Stimulated activated CD4-positive, alpha-beta T cell treated with anti-CD3 and anti-CD28 coated beads, Interleukin-2, amount 100 ng/mL, for 24 hours (primary cell): ENCODE measurements at places on chromosomes 13 and 19.
A peak's percentile ranks its signal among the peaks of the same experiment; 100 is the strongest.

DNA sequence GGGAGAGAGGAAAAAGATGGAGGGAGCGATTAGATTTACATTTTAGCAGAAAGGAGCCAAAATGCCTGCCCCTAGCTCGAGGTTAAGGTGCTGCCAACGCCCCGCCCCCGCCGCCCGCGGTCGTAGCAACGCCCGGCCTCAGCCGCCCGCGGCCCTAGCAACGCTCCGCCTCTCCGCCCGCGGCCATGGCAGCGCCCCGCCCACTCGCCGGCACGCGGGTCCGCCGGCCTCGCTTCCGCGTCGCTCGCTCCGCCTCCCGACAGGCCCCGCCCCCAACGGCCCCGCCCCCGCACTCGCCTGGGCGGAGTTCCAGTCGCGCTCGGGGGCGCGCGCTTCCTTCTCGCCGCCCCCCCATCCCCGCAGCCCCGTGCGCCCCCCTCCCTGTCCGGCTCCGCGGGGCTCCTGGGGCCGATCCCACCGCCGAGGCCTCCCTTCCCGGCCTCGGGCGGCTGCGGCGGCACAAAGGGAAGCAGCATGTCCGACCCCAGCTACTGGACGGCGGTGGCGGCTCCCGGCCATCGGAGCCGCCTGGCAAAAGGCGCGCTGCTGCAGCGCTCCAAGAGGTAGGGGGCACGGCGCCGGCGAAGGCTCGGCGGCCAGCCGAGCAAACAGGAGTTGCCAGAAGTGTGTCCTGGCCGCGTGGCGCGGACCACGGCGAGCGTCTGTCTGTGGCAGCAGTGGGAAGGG is 20.3 kb downstream of the MAST3 start:
- DNase-seq: peak; percentile 93

GRCh38 chr13:32022311-32022710 is 9.3 kb upstream of the FRY start:
- DNase-seq: no peak

- DNase-seq: no peak
Measured at GRCh38 chr13:59790626-59791025, 373.1 kb downstream of the DIAPH3 start.

- DNase-seq: no peak
Measured at GRCh38 chr13:44104197-44104490, 224.4 kb downstream of the LACC1 start.

DNA sequence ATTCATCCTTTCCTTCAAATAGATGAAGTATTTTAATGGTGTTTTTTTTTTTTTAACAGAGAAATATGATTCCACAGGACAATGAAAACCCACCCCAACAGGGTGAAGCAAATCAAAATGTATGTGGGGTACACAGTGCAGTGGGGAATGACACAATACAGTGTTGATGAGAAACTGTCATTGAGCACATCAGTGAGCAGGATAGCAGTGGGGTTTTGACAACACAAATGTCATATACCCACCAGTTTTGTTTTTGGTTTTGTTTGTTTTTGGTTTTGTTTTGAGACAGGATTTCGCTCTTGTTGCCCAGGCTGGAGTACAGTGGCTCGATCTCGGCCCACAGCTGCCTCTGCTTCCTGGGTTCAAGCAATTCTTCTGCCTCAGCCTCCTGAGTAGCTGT is 29.2 kb downstream of the ZNF844 start:
- DNase-seq: no peak

- DNase-seq: no peak
Measured at GRCh38 chr13:25214491-25215252, 42.6 kb upstream of the AMER2 start.

DNA sequence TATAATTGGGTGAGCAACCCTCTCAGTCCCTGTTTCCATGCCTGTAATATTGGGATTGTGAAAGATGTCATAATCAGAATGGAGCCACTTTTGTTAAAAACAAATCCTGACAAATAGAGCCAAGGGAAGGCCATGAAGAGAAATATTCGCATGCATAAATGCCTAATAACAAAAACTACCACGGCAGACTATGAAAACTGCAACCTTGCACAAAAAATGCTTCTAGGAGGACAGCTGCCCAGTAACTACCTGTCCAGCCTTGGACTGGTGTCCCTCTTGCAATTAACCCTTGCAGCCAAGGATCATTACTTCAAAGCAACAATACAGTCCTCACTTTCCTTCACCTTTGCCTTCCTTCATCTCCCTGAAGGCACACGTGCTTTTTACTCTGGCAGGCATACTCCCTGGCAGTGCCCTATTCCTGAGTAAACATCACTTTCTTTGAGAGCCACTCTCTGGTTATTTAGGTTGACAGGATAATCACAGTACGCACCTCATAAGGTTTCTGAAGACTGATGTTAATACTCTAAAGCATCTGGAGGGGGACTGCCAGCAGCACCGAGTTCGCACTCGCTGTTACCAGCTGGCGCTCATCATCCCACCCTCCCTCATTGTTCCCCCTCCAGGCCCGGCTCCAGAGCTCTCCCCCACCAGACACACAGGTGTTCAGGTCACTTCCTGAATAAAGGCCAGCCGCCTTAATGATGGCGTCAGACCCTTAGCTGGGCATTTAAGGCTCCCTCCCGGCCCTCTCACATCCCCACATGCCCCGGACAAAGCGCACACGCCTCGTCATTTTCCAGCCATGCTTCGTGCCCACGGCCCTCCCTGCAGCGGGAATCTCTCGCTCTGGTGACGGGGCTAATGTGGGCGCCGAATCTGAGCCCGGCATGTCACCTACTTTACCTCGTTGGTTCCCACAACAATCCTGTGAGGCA is 57.3 kb downstream of the CDADC1 start:
- DNase-seq: no peak

GRCh38 chr19:52190487-52191293 is 838 bp downstream of the PPP2R1A start:
- no peak for DNase-seq

DNA sequence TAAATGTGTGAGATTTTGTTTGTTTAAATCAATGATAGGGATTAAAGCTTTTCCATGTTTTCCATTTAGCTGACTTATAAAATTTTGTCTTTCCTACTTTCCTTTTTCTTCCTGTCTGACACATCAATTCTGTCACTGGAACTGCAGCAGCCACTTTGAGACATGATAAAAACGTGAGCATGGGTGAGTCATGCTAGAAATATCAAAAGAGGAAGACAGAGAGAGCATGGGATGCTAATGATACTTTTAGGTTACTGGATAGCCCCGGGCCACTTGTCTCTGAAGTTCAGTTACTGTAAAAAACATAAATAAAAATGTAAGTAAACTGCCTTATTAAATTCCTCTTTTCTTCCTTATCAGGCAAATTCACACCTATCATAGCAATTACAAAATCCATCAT is 1332.0 kb upstream of the PCDH20 start:
- DNase-seq: no peak

GRCh38 chr13:110269509-110270185 is 37.3 kb downstream of the COL4A1 start:
- no peak for DNase-seq

DNA sequence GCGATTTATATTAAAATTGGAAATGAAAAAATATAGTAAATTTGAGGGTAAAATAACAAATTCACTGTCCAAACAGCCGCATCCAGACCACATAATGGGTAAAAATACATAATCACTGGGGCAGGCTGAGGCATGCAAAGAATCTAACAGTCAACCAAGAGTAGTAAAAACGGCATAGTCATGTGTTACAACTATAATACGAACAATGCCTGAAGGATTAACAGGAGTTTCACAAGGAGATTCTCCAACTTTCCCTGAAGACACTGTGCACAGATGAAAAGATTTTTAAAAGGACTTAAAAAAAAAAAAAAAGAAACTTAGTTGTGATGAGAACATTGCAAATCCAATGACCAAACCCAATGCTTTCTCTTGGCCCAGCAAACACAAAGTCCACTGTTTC is 20.4 kb upstream of the ATXN8OS start:
- no peak for DNase-seq

GRCh38 chr13:58343076-58343475 is 711.5 kb downstream of the PCDH17 start:
- DNase-seq: no peak

DNA sequence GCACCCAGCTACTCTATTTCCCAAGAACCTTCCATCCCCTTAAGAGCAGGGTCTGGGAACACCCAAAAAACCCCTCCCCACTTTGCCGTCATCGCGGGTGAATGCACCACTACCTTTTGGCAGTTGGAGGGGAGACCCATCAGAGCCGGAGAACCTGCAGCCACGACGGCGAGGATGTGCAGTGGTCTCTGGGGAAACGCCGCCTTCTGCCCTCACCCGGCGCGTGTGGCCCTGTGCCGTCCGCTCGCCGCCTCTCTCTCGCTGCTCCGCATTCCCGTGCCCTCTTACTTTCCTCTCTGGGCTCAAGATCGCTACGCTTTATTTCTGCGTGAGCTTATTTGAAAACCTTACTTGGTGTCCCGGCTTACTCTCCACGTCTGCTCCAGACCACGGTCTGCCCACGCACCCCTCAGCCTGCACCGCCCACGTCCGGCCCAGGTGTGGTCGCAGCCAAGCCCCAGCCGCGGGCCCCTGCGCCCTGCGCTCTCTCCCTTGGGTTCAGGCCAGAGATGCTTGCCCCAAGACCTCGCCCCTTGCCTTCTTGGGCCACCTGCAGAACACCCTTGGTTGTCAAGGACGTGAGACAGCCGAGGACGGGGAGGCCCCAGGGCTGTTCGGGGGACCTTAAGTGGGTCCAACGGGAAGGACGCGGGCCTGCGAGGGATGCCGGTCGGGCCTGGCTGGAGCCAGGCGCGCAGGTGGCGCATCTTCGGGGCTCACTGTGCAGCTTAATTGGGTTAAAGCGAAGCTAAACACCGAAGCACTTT is 2.0 kb upstream of the MAB21L1 start:
- no peak for DNase-seq

GRCh38 chr13:112346173-112346898 is 29.8 kb upstream of the SPACA7 start:
- DNase-seq: no peak

DNA sequence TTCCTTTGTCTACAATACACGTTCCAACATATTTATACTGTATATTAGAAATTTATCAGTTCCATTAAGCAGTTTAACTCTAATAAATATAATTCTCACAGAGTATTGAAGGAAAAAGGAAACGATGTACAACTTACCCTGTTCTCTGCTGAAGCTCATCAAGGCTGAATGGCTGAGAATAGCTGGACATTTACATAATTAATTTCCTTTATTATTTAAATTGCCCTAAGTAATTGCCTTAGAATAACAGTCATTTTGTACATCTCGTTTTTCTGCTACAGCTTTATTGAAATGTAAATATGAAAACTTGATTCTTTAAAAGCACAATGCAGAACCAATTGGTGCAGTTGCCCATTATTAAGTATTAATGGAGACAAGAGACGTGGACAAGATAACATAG is 648.3 kb upstream of the ATXN8OS start:
- no peak for DNase-seq

GRCh38 chr19:53045536-53045935 is 996 bp downstream of the ERVV-2 start:
- no peak for DNase-seq

- DNase-seq: no peak
Measured at GRCh38 chr19:51166846-51167490, 24.9 kb downstream of the SIGLEC7 start.

DNA sequence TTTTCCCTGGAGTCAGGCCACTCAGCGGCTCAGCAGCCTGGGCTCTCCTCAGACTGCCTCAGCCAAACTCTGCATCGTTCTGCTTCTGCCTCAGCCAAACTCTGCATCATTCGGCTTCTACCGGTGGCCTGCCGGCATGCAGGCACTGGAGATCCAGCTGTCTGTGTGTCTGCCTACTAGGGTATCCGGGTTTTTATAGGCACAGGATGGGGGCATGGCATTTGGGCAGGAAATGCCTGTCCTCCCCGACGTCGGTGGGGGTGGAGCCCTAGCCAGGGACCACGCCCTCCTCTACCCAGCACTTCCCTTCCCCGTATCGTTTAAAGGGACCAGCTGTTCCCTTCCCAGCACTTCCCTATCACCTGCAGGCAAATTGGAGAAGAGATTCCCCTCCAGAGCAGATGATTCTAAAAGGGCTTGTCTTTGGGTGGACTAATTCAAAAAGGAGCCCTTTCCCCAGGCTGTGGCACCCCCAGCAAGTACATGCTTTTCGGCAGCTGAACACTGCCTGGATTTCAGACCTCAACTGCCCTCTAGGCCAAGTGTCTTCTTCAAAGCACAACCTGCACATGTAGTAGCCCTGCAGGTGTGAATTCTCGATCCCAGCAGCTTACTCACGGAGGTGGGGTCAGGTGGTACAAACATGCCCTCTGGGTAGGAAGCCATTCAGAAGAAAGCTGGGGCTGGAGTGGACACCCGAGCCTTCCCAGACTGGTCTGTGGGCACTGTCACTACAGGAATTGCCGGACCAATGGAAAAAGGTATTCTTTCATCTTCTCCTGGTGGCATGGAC is 25.4 kb upstream of the GPR12 start:
- peak; percentile 34 for DNase-seq

DNA sequence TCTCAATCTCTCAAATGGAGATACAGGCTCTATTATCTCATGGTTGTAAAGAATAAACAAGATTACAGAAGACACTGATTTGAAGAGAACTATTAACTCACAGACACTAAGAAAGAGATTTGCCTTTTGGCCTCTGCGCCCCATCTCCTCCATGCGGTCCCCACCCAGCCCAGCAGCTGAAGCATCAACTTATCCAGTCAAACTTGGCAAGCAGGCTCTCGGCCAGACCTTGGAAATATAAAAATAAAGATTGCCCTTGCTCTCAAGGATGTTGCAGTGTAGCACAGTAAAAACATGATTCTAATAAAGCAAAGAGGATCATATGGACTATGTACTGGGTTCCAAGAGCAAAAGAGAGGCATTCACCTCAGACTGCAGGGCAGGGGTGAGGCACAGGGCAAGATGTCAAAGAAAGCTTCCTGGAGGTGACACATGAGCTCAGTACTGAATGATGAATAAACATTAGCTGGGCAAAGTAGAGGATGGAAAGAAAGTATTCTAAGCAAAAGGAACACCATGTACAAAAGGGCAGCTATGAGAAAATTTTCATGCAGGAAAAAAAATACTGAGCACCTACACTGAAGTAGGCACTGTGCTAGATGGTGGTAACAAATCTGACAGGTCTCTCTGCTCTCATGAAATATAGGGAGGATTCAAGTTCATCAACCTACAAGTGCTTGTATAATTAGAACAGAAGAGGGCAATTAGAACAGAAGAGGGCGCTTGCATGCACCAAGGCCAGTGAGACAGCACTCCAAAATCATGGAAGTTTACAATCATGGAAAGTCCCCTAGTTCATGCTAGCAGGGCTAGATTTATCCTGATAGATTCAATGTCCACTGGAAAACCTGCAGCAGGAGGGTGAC is 85.0 kb downstream of the SACS start:
- DNase-seq: no peak

GRCh38 chr13:43058318-43058674 is 34.9 kb downstream of the DNAJC15 start:
- peak; percentile 28 for DNase-seq

- DNase-seq: no peak
Measured at GRCh38 chr13:73991384-73991783, 142.8 kb downstream of the KLF12 start.
